ENCODE measurements at places on chromosomes 4 and X. TPM values are rescaled to one million over a fixed set of nuclear protein-coding genes. Genes with fewer than 3 reads are reported as not detected.

PNMA6A gene
- polyA plus RNA-seq = 15.5 TPM

BMP3 gene
- polyA plus RNA-seq = 18.6 TPM

GPRASP1 gene
- polyA plus RNA-seq = 11.5 TPM

JCHAIN gene
- polyA plus RNA-seq = 0.31 TPM

LNX1 gene
- 18.4 TPM for polyA plus RNA-seq

All from renal pelvis (tissue), 12 donors.